ENCODE measurements at places on chromosomes 3 and 15. TPM values are rescaled to one million over a fixed set of nuclear protein-coding genes. Genes with fewer than 3 reads are reported as not detected.

- peak overlapping the region; percentile 87 for H3K27ac ChIP-seq
- peaks cover 22% of the 10 kb centered on the region for H3K36me3 ChIP-seq
- no peak for DNase-seq
- peaks cover 14% of the 10 kb centered on the region for H3K4me1 ChIP-seq
Observed at GRCh38 chr3:12508291-12508700, 24.0 kb downstream of the TSEN2 start.

GRCh38 chr3:115248274-115248673, 101.2 kb upstream of the ZBTB20 start:
- H3K4me3 ChIP-seq: no peak overlapping the region
- H3K36me3 ChIP-seq: no peaks in the 10 kb centered on the region
- no peak for DNase-seq
- H3K27ac ChIP-seq: peak overlapping the region; percentile 78
- no peaks in the 10 kb centered on the region for H3K4me1 ChIP-seq

DNA sequence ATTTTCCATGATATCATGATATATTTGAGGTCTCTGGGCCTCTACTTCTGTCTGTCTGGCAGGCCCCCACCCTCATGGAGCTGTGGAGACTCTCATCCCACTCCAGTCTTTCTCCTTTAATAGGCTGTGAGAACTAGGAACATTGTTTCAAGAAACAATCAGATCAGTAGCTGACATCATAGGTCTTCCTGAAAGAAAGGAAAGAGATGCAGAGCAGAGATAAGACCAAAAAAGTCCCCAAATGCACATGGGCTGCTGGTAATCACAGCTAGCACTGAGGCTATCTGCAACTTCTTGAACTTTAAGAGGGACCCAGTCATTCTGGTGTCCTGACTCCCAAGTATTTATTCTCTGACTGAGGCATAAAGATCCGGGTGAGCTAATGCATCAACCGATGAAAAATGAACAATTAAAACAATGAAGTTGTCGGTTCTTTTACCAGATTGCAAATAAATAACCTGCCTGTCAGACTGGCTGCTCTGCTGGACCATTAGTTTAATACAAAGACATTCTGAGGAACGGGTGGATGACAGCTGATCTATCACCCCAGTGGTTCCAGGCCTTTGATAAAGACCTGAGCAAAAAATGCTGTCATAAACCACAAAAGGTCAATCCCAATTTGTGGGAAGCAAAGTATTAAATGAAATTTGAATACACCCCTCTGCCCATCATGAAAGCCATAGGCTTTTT, 780.8 kb upstream of the GOLIM4 start:
- no peaks in the 10 kb centered on the region for H3K27me3 ChIP-seq
- H3K4me1 ChIP-seq: no peaks in the 10 kb centered on the region
- no peaks in the 10 kb centered on the region for H3K36me3 ChIP-seq

GRCh38 chr15:85692873-85693272, 101.9 kb downstream of the KLHL25 start:
- peaks cover 6% of the 10 kb centered on the region for H3K4me1 ChIP-seq
- H3K36me3 ChIP-seq: peaks cover 59% of the 10 kb centered on the region
- no peak for DNase-seq
- no peaks in the 10 kb centered on the region for H3K27me3 ChIP-seq
- H3K27ac ChIP-seq: no peak overlapping the region
- no peak overlapping the region for H3K4me3 ChIP-seq

GOLGA6L4 gene
- 0.94 TPM for polyA plus RNA-seq

All from SK-N-SH (cell line).